ENCODE measurements at places on chromosomes 1 and 21.
A peak's percentile ranks its signal among the peaks of the same experiment; 100 is the strongest.

DNA sequence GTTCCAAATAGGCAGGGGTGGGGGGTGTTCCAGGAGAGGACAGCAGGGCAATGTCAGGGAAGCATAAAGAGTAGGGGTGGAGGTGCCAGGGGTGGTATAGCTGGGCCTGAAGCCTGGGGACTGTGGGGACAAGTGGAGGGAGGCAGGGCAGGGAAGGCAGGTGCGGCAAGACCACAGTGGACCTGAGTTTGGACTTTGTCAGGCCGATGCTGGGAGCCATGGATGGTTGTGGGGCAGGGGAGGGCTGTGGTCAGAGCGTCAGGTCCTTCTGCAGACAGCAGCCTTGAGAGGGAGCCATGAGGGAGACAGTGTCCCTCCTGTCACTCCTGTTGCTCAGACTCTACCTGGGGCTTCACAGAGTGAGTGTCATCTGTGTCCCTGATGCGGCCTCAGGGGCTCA is 320.3 kb downstream of the PTPRU start:
- DNase-seq = no peak

DNA sequence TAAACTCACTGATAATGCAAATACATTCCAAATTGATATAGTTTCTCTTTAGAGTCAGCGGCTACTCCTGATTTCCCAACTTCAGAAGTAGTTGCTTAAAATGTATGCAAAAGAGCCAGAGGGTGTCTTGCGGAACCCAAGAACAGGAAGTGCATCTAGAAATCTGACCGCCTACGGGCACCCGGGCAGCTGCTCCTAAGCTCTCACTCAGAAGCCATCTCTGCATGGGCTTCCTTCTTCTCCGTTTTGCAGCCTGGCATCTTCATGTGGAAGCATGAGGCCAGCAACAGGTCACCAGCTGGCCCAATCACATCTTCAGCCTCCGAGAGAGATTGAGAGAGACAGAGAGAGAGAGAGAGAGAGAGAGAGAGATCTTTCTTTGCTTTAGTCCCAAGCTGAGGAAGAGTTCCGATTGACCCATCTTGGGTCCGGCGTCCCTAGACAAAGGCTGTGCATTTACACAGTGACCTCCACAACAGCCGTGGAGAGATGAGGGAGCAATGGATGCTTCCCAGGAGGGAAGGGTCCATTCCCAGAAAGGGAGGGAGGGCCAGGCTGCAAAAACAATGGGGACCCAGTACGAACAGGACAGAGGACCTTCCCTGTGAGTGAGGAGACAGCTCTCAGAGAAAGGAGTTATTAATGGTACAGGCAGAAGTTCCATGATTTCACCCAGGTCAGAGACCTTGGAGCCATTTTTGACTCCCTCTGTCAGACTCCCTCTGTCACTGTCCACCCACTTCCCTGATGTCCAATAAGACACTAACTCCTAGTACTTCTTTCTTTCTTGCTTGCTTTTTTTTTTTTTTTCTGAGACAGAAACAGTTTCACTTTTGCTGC is 28.2 kb upstream of the SLC30A1 start:
- DNase-seq = no peak

DNA sequence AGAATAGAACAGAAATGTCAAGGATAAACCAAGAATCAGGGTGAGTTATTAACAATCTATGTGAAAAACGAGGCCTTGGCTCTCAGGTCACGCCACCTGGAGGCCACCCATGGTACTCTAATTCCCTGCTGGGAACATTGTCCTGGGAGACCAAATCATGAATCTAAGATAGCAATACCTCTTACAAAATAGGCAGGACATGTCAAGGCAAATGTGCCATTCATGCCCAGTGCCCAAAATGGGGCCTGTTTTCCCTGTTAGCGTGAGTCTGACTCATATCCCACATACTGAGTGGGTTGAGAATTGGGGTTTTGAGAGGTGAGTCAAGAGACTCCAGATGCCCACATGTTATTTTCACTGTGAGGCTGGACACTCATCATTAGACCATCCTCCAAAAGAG is 380.8 kb downstream of the HHIPL2 start:
- DNase-seq = peak; percentile 2

DNA sequence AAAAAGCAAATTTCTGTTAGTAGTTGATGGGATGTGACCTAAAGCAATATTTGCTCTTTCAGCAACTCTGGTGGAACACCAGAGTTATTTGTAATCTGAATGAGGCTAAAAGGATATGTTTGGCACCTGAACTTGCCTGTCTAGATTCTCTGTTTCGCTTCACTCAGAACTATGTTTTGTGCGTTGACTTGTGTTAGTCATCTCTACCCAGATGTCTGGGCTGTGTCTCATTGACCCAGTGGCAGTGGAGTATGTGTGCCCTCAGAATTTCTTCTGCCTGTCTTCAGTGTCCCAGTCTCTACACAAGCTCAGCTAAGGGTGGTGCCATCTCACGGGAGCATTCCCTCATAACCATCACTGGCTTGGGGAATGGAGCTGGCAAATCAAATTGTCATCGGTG is 13.9 kb downstream of the KCNK1 start:
- no peak for DNase-seq

GRCh38 chr1:20114021-20114648 is 5.2 kb downstream of the PLA2G2D start:
- no peak for DNase-seq

DNA sequence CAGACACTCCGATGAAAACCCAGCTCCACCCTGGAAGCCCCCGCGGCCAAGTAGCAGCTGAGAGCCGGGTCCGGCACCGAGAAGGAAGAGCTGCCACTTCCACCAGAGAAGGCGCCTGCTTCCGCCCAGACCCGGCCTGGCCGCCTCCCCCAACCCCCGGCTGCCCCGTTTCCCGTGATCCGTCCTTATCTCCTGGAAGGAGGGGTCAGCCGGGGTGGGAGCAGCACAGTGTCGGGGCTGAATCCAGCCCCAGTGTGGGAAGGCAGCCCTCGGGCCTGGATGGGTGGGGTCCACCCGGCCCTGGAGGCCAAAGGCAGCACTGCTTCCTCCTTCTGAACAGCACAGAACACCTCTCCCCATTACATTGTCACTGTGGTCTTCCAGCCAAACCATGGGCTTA is 69.4 kb downstream of the MEGF6 start:
- DNase-seq = no peak

DNA sequence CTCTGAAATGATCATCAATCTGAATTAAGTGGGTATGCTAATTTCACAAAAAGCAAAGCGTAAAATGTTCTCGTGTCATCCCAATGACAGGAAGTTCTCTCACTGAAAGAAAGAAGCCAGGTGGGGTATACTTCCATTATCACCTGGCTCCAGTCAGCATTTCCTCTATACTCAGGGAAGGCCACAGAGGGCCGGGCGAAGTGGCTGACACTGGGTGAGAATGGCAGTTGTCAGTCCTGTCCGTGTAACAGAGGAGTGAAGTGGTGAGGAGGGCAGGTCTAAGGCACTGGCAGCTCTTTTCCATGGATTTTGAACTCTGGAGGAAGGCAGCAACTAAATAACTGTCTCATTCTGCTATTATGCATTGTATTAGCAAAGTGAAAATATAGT is 60.4 kb downstream of the CAPN2 start:
- DNase-seq = no peak

DNA sequence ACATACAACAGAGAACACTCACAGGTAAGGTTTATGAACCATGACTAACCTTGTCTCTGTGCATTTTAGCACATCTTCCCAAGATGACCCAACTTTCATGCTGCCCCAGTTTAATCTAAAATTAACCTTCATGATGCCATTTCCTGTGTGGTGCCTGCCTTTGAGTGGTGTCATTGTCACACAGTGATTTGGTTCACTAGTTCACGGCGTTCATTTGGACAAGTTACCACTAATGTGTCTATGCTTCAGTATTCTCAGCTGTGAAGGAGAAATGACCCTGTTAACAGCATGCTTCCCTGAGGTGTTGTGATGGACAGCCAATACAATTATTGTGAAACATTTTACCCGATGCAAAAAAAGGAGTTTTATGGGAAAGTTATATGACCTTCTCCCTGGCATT is 693.1 kb downstream of the RWDD3 start:
- DNase-seq = no peak

GRCh38 chr1:25432749-25433388 is 2.2 kb downstream of the MACO1 start:
- no peak for DNase-seq

- DNase-seq = no peak
Observed at GRCh38 chr1:34858901-34859445, 576 bp downstream of the SMIM12 start.

- DNase-seq = no peak
Observed at GRCh38 chr1:160367934-160368923, 1.4 kb downstream of the NHLH1 start.

All from anterior cingulate cortex (tissue), 58 donors.